ENCODE measurements at places on chromosomes 7 and 10.
A peak's percentile ranks its signal among the peaks of the same experiment; 100 is the strongest.

GRCh38 chr10:62554632-62555199 lies 180.5 kb downstream of the ZNF365 start:
- peak; percentile 20 for DNase-seq

DNA sequence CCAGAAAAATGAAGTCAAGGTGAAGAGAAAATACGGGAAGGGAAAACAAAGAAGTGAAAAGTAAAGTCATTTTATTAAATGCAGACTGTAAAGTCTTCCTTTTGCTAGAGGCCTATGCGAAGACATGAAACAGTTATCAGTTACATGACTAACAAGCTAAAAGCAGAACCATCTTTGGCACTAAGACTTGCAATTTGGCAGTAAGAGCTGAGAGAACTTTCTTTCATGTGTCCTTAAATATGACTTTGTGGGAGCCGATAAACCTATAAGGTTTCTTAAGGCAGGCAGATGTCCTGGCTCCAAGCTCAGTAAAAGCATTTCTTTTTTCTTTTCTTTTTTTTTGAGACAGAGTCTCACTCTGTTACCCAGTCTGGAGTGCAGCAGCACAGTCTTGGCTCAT lies 10.4 kb downstream of the ANLN start:
- no peak for DNase-seq

DNA sequence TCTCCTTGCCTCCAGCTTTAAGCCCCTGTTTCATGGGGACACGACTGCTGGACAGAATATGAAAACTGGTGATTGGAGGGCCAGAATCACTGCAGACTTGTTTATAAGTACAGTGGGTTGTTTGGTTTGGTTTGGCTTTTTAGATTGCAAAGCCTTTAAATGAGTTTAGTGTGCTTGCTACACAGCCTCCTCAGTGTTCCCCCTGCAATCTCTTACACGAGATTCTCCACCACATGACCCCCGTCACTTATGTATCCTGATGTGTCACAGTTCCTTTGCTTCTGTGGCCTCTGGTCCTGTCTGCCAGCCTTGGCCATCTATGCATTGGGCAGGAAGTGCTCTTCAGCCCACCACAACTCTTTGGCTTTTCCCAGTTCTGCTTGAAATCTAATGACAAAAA lies 103.7 kb upstream of the ANKRD1 start:
- no peak for DNase-seq

- DNase-seq, result no peak
Measured at GRCh38 chr7:72445075-72445474, 32.9 kb upstream of the CALN1 start.

- DNase-seq, result no peak
Measured at GRCh38 chr7:116062666-116063065, 32.1 kb upstream of the TFEC start.

DNA sequence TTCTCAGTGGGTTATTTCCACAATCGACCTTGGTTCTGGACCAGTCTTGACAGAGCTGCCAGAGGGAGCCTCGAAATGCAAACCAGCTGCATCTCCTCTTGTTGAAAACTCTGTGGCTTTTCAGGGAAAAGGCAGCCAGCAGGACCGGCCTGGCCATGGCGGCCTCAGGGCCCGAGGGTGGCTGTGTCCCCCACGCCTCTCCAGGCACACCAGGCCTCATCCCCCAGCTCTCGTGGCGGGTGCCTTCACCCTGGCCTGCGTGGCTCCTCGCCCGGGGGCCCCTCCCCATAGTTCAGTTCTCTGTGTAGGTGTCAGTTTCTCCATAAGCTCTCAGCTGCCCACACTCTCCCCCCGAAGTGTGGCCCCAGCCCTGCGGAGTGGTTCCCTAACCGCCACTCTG lies 63.5 kb downstream of the MGMT start:
- no peak for DNase-seq

- DNase-seq, result no peak
Measured at GRCh38 chr10:2921956-2922680, 145.2 kb upstream of the PFKP start.

- no peak for DNase-seq
Measured at GRCh38 chr7:82389876-82390275, 53.7 kb downstream of the CACNA2D1 start.

DNA sequence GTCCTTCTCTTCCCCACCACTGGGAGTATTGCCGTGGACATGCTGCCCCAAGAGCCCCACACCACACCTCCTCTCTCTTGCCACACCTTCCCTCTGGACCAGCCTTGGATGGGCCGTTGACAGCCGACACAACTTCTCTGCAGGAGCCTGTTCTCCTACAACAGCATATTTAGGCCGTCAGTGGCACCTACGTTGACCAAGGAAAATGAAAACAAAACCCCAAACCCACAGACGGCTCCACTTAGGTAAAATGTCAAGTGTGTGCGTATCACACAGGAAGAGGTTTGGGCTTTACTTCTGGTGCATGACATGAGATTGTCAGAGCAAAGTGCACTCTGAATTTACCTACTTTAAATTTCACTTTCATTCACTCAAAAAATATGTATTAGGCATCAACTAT lies 246.6 kb downstream of the ZMYND11 start:
- DNase-seq, result peak; percentile 18

DNA sequence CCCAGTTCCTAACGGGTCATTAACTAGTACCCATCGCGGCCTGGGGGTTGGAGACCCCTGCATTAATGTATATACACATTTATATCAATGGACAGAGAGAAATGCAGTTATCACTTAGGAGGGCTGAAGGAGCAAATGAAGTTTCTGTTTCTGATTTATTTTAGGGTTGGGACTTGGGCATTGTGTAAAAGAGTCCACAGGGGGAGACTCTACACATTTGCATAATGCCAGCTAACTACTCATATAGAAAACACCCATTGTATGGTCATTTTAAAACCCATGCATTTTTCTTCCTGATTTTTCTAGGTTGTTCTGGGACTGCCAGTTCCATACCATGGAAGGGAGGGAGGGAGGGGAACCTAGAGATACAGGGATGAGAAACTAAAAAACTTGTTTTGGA lies 23.5 kb downstream of the BCCIP start:
- DNase-seq, result no peak

- no peak for DNase-seq
Measured at GRCh38 chr10:38157270-38157685, 63.1 kb downstream of the ZNF37A start.

- DNase-seq, result no peak
Measured at GRCh38 chr10:81903472-81903871, 28.5 kb downstream of the NRG3 start.

DNA sequence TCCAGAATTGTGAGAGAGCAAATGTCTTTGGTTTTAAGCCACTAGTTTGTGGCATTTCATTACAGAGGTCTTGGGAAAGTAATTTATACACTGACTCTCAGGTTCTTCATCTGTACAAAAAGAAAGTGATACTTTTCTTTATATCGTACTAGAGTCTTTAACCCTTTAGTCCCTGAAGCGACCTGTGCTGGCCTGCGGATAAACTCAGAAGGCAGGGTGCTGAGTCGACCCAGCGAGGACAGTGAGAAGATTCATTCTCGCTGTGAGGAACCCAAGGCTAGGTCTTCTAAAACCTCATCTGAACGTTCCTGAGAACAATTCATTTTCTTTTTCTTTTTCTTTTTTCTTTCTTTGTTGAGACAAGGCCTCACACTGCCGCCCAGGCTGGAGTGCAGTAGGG lies 514.2 kb upstream of the MGMT start:
- DNase-seq, result no peak

DNA sequence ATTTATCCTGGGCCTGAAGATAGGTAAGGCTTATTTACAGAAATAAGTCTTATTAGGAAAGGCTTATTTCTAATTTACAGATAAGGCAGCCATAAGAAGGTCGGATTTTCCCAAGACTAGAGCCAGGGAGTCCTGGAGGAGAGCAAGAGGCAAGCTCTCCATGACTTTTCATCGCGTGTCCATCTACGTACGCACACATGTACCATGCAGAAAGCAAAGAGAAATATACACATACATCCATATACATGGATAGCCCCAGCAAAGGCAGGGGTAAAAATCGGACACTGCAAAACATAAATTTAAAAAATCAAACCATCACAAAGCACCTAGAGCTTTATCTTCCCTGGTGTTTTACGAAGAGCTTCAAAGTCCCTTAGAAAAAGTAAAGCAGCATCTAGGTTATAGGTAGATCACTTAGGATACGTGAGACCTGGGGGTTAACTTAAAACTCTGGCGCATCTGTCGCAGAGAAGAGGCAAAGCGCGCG lies 25.8 kb upstream of the ZRANB1 start:
- no peak for DNase-seq

DNA sequence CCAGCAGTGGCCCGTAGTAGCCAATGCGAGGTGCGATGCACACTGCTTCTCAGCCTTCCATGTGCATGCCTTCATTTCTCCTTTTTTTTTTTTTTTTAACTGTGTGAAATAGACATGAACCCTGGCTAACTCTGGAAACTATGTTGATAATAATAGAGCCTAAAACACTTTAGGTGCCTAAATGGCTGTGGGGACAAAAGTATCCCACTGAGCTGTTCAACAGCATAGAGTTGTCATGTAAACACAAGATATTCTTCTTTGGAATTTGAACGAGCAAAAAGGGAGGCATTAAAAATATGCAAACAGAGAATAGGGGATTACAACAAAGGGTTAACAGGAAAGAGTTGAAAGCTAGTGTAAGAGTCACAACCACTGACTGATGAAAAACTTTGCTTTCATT lies 162.1 kb upstream of the NOBOX start:
- no peak for DNase-seq

DNA sequence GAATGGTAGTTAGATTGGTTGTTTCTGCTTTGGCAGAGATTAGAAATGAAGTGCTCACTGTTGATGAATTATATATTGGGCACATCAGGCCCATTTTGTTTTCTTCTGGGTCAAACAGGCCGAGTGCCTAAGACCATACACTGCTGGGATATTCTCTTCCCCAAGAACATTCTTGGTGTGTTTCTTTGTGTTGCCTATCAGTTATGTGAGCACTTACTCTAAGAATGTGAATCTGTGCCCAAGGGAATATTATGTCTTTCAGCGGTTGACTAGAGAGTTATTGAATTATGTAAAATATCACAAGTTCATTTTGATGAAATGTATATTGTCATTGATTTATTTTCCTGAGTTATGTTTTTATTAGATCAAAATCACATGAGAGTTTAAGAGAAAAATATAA lies 255.5 kb upstream of the SMIM30 start:
- no peak for DNase-seq

All from CD4-positive, alpha-beta T cell treated with Interleukin-4 for 1 hour (primary cell).